ENCODE measurements at places on chromosomes 6 and 20.

- no peak for DNase-seq
These were observed 9.5 kb upstream of the SUPT3H start for GRCh38 chr6:45387236-45387635.

GRCh38 chr20:58433759-58434158 is 44.7 kb downstream of the VAPB start:
- DNase-seq: no peak

DNA sequence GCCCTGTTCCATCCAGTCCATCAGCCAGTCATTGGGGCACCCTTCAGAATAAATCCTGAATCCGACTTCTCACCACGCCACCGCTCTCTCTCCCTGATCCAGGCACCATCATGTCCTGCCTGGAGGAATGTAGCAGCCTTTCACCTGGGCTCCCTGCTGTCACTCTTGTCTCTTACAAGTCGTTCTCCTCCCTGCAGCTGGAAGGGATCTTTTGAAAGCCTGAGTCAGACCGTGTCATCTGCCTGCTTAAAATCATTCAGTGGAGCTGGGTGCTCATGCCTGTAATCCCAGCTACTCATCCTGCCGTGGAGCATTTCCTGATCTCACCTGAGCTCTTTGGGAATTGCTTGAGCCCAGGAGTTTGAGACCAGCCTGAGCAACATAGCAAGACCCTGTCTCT is 19.2 kb upstream of the KCNG1 start:
- DNase-seq: no peak

GRCh38 chr6:2844008-2844407 is 2.3 kb upstream of the SERPINB1 start:
- DNase-seq: no peak

- DNase-seq: no peak
These were observed 191.4 kb downstream of the CENPW start for GRCh38 chr6:126531286-126531685.

- no peak for DNase-seq
These were observed 500.8 kb downstream of the ADGRB3 start for GRCh38 chr6:69135927-69136326.

DNA sequence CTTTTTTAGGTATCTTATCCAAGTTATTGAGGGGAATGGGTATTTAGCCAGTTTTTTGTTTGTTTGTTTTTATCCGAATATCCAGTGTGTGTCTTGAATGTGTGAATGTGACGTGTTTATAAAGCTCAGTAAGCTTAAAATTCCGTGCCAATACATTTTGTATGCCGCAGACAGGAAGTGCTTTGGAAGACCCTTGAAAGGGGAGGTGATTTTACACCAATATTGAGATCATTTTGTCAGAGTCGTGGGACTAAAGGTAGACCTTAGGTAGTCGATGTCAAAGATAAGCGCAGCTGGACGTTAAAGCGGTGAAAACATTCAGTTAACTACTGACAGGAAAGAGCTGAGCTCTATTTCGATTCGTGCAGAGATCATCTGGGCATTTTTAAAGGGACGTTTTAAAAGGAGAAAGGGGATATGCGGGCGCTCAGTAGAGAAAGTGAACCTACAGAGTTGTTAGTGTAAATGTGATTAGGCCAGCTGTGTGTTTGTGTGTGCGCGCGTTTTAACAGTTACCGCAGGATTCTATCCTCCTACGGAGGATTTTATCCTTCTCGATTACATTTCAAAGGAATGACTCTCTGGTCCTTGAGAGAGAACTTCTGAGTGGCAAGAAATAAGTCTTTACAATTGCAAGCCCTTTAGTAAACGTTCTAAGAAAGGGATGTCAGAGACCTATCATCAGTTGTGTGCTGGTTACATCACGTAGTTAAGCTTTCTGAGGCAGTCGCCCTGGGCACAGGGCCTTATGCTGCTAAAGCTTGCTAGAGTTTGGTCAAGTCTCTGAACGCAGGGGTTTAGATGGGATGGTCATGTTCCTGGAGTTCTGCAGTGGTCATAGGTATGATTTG is 625 bp upstream of the ECHDC1 start:
- DNase-seq: peak; percentile 5

GRCh38 chr6:11644601-11645000 is 107.1 kb downstream of the TMEM170B start:
- DNase-seq: no peak

DNA sequence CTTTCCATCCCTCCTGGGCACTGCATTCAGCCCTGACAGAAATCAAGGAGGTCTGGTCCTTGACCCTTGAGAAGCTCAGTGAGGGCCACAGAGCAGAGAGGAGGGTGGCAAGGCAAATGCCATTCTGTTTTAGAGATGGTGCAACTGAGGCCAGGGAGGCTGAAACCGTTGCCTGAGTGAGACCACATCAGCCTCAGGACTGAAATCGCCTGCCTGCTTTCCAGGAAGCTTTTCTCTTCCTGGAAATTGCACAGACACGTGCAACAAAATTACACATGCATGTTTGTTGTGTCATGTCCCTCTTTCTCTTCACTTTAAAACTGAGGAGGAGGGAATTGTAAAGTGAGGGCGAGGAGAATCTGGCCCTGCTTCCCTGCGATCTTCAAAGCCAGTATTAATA is 113.7 kb upstream of the PDE10A start:
- DNase-seq: no peak

DNA sequence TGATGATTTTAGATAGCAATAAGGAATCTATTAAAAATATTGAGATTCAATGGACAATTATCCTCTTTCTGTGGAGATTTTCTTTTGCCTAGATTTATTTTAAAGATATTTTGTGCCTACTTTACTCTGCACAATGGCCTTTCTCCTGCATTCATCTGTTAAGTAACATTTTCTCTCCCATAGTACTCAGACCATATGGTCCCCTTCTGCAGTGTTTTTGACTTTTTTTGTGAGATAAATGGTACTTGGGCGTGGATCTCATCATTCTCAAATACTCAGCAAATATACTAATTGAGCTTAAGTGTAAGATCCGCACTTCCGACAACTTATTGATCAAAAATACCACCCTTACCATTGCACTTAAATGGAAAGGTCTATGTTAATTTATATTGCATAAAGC is 55.8 kb downstream of the PHACTR1 start:
- DNase-seq: peak; percentile 26

- no peak for DNase-seq
These were observed 19.7 kb downstream of the BCAS4 start for GRCh38 chr20:50814438-50815161.

DNA sequence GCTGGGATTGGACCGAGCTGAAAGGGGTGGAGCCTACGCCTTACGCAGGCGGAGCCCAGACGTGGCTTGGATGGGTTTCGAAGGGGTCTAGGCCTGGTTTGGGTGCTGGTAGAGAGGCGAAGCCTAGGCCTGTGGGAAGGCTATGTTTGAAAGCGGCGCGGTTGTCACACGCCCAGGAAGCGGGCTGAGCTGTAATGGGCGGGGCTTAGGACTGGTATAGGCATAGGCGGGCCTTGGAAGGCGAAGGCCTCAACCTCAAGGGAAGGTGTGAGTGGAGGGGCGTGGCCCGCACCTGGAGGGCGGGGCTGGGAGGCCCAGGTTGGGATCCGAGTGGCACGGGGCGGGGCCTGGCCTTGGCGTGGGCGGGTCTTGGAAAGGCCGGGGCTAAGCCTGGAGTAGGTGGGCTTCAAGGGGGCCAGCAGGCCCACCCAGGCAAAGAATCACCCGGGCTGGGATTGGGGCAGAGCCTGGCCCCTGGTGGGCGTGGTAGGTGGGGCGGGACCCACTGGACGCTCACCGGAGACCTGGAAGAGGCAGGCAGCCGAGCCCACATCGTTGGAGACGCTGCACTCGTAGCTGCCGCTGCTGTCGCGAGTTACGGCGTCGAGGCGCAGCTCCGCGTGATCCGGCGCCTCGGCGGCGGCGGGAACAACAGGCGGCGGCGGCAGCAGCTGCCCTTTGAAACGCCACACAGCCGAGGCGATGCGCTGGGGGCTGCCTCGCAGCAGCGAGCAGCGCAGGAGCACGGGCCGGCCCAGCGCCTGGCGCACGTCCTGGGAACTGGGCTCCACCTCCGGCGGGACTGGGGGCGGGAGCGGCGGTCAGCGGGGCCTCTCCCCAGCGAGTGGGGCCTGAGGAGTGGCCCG is 49.0 kb downstream of the MDGA1 start:
- no peak for DNase-seq

- no peak for DNase-seq
These were observed 163.9 kb upstream of the CITED2 start for GRCh38 chr6:139538366-139538765.

DNA sequence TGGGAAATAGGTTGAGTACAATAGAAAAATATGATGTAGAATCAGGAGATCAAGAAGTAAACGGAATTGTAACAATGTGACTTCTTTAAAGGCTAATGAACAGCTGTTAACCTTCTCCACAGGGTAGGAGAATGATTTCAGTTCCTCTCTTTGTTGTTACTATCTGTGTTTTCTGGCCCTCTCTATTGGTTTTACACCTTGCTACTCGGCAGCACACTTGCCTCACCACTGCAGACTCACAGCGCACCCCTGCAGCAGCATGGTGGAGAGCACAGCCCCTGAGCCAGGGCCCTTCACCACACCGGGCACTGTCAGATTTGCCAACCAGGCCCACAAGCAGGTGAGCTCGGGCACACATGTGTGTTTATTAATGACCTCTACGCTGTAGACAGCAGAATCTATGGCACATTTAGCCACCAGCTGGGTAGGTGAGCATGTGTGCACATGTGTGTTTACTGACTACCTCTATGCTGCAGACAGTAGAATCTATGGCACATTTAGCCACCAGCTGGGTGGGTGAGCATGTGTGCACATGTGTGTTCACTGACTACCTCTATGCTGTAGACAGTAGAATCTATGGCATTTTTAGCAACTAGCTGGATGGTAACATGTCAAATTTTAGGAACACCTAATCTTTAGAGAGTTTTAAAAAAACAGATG is 16.8 kb downstream of the SFT2D1 start:
- no peak for DNase-seq

DNA sequence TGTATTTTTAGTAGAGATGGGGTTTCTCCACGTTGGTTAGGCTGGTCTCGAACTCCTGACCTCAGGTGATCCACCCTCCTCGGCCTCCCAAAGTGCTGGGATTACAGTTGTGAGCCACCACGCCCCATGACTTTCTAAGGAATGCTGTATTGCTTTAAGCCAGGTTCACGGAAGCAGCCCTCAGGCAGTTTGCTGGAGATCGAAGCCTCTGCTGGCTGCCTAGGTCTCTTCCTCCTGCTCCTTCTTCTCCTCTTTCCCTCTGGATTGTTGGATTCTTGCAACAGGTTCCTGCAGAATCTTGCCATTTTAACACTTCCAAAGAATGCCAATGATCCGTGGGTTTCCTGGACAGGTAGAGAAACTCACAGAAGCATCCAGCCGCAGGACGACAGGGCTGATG is 29.3 kb upstream of the B4GALT5 start:
- DNase-seq: no peak

DNA sequence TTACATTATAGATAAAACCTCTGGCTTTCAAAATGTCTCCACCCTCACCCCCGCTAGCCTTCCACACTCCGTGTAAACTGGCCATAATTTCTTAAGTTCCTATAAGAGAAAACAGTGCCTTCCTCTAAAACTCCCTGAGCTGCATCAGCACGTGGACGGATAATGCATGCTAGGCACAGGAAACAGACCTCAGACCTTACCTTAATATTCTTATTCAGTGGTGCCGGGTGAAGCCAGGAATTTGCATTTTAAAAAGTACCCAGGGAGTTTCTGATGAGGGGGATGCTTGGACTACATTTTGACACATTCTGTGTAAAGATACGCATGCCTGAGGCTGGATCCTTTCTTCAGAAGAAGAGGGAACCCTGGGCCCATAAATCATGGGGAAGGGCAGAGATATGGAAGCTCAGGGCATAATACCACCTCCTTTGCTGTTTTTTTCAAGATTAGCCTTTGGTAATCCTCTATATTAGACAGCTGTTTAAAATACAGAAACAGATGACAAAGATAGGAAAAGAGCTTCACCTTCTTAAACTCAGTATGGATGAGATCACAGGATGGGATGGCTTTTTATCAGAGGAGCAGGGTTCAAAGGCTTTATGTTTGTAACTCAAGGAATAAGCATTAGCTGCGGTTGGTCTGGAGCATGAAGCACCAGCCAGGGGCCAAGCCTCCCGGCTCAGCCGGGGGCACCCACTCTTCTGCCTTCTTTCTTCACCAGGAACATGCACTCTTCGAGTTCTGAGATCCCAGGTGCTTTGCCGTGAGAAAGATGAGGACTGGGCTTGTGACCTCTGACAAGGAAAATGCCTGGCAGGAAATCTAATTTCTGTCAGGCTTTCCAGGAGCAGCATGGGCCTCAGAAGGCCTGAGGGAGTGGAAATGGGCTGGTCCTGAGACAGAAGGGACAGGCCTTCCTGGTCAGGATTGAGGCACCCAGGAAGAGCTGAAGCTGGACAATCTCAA is 218.1 kb upstream of the SOX4 start:
- no peak for DNase-seq

DNA sequence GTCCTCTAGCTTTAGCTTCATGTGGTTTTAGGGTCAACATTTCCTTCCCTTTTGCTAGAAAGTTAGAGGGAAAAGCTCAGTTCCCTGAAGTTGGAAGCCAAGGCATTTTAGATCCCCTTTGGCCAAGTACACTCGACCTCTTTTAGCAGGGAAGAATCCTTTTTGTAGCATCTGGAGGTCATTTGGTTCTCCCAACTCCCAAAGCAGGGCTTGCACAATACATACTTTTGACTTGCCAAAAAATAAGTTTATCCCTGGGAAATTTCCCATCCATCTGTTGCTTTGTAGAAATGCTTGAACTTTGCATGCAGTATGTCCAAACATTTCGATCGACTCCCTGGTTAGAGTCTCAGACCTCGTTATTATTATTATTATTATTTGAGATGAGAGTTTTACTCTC is 4.6 kb upstream of the EDEM2 start:
- DNase-seq: no peak

- DNase-seq: no peak
These were observed 146.1 kb upstream of the AKAP12 start for GRCh38 chr6:151093706-151094105.

DNA sequence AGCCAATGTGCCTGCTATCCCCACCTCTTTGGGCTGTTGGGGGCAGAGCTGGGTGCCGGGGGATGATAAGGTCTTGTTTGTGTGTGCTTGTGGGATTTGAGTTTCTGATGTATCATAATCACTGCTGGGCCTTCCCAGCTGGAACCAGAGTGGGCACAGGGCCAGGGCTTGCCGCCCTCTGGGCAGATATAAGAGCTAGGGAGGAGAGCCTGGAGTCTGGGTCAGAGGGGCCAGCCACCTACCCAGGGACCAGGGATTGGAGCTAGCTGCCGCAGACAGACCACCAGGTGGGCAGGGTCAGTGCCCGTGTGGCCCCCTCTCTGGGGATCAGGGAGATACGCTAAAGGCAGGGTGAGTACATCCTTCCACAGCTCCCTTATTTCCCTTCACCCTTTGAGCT is 3.1 kb upstream of the TLDC2 start:
- no peak for DNase-seq

All from NCI-H2171 (cell line).